Erythroblast (primary cell): ENCODE measurements at places on chromosomes 16 and 17.

- peak; percentile 86 for DNase-seq
Measured at GRCh38 chr17:29292992-29293889, 707 bp downstream of the NUFIP2 start.

DNA sequence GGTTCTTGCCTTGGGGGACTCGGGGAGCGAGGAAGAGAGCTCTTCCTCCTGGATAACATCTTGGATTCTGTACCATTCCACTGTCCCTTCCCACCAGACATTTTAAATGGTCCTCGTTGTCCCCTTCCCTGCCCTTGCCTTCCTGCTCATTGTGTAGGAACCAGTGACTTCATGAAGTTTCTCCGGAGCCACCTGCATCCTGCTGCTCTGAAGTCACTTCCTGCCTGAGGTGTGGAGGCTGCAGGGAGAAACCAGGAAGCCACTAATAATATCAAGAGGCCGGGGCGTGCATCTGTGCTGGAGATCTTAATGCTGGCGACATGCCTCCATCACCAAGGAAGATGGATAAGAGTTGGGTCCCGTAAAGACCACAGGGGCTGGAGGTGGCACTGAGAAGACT lies 6.2 kb upstream of the SLC16A13 start:
- no peak for DNase-seq

GRCh38 chr17:79047923-79048825 lies 24.2 kb downstream of the C1QTNF1 start:
- no peak for DNase-seq

DNA sequence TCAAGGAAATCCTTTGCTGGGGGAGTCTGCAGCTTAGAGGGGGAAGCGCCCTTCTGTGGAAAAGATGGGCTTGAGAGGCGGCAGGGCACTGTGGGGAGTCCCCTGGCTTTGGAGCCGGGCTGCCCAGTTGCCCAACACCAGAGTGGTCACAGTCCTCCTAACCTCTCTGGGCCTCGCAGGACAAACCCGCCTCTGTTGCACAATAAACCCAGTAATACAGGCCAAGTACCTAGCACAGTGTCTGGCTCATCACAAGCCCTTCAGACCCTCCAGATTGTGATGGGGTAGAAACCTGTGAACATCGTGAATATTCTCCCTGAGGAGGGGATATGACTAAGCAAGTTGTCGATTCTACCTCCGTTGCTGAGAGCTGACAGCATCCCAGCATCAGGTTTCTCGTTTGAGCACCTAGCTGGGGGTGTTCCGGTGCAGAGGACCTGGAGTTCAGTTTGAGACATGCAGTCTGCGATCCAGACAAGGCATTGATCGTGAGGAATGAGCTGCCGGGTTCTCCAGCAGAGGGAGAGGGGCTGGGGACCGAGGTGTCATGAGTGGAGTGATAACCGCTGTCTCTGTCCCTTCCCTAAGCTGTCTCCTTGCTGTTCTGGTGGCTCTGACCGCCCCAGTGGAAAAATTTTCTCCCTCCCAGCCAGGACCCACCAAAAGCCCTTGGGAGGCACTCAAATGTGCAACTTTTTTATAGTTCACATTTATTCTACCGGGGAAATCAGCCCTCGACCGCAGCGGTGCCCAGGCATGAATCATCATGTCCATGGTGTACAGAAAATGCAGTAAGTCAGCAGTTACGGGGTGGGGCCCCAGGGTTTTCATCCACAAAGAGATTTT lies 161.9 kb downstream of the WSCD1 start:
- no peak for DNase-seq
